ENCODE measurements at places on chromosomes 12 and 14.

- DNase-seq = no peak
Measured at GRCh38 chr12:122079532-122080081, 1.1 kb downstream of the MLXIP start.

GRCh38 chr12:104546575-104546974 is 89.8 kb downstream of the CHST11 start:
- DNase-seq = no peak

- no peak for DNase-seq
Measured at GRCh38 chr14:93727039-93727740, 61.1 kb downstream of the PRIMA1 start.

DNA sequence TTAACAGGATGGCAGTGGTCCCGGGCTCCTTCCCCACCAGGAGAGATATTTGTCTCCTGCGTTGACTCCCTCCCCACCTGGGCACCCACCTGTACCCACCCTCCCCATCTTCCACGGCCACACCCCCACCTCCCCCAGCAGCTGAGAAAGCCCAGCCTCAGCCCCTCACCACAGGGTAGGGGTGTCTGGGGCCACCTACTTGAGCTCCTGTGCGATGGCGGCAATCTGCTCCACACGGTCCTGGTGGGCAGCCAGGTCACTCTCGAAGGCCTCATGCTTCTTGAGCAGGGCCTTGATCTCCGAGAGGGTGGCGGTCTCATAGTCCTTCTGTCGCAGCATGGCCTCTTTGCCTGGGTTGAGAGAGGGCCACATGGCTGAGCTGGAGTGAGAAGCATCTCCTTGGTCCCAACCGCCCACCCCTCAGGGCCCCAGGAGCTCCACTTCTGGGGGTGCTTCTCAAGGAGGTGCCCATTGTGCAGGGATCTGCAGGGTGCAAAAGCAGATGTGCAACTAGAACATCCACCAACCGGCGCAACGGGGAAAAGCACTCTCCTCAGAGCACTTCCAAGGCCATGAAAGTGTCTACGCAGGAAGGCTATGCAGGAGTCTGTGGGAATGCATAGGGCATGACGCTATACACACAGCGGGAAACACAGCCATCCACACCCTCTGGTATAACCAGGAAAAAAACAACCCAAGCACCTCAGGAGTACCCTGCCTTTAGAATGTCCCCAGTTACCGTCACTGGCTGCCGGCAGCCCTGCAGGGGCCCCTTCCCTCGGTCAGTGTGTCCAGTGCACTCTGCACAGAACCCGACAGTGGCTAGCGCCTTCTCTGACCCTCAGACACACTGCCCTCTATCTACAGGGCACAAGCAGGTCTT is 92.6 kb upstream of the ZFP36L1 start:
- no peak for DNase-seq

GRCh38 chr14:41302776-41303175 is 303.9 kb upstream of the LRFN5 start:
- DNase-seq = no peak

- no peak for DNase-seq
Measured at GRCh38 chr12:89364631-89365030, 12.3 kb upstream of the DUSP6 start.

DNA sequence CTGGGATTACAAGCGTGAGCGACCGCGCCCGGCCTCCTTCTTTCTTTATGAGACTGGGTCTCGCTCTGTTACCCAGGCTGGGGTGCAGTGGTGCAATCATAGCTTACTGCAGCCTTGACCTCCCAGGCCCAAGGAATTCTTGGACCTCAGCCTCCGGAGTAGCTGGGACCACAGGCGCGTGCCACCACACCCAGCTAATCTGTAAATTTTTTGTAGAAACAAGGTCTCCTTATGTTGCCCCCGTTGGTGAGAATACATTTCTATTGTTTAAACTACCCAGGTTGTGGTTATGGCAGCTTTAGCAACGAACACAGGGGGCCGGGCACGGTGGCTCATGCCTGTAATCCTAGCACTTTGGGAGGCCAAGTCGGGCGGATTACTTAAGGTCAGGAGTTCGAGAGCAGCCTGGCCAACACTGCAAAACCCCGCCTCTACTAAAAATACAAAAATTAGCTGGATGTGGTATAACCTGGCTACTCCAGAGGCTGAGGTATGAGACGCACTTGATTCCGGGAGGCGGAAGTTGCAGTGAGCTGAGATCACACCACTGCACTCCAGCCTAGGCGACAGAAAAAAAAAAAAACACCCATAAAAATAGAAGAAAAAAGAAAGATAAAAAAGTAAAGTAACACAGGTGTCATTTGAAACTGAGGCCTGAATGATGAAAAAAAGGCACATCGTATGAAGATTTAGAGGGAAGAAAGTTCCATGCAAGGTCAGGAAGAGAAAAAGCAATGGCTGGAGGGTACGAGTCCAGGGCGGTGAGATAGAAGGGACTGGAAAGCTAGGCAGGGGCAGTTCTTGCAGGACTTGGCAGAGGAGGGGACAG is 977 bp upstream of the TMEM120B start:
- no peak for DNase-seq

- DNase-seq = no peak
Measured at GRCh38 chr12:62928632-62929031, 6.3 kb downstream of the PPM1H start.

DNA sequence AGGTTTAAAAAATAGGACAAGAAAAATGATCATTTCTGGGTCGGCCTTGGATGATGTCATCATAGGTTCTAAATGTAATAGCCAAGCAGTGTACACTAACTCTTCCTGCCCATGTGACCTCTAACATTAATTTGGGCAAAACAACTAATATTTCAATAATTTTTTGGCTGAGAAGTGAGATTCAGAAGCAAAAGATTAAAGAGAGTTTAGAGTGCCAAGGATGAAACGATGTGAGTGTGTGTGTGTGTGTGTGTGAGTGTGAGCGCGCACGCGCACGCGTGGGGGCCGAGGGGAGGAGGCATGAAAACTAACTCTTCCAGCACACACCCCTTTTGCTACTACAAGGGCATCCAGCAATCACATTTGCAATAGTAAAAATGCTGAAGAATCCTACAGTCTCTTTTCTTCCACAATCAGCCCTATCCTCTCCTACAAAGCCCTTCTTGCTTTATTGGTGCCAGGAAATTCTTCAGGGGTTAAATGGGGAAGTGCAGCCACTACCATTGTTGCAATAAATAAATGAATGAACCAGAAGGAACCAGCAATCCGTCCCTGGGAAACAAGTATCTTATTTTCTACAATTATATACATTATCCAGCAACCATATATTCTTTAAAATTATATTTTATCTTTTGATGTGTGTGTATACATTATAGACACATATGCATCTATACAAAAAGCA is 52.9 kb downstream of the PEBP1 start:
- DNase-seq = no peak

- no peak for DNase-seq
Measured at GRCh38 chr14:99383472-99384449, 96.9 kb downstream of the SETD3 start.

- no peak for DNase-seq
Measured at GRCh38 chr12:111390910-111391309, 14.8 kb upstream of the SH2B3 start.
